Mesenteric fat pad (tissue), 1 donor: ENCODE measurements at places on chromosomes 4 and X. TPM values are rescaled to one million over a fixed set of nuclear protein-coding genes. Genes with fewer than 3 reads are reported as not detected.

The NDST3 gene
- not detected for total RNA-seq

The CT47C1 gene
- not detected for total RNA-seq

The KLB gene
- 7.4 TPM for total RNA-seq

DNA sequence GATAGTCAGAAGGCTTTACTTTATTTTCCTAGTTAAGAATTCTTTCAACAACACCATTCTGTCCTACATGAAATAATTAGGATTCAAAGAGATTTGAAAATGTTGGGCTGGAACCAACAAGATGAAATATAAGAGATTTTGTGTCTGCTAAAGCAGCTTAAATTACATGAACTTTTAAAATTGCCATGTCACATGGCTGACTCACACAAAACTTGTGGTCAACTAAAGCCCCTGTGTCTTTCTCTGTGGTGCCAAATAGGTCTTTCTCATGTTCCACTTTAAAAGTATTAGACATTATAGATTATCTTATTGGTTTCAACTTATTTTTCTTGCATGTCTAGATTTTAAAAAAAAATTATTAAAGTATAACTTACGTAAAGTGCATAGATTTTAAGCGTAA, 60.8 kb upstream of the FHL1 start:
- DNase-seq: no peak

The GPRIN3 gene
- 6.2 TPM for total RNA-seq

The HS3ST1 gene
- 4.2 TPM for total RNA-seq

- DNase-seq: no peak
Observed at GRCh38 chr4:22531311-22532019, 15.6 kb upstream of the ADGRA3 start.

- no peak for DNase-seq
Observed at GRCh38 chr4:168415911-168416310, 64.4 kb downstream of the DDX60L start.

The CYP4V2 gene
- total RNA-seq: 18.7 TPM

GRCh38 chrX:44428989-44429627, 85.6 kb upstream of the EFHC2 start:
- DNase-seq: no peak

The FABP2 gene
- 0.80 TPM for total RNA-seq

- DNase-seq: no peak
Observed at GRCh38 chr4:23582671-23583070, 307.2 kb downstream of the PPARGC1A start.

DNA sequence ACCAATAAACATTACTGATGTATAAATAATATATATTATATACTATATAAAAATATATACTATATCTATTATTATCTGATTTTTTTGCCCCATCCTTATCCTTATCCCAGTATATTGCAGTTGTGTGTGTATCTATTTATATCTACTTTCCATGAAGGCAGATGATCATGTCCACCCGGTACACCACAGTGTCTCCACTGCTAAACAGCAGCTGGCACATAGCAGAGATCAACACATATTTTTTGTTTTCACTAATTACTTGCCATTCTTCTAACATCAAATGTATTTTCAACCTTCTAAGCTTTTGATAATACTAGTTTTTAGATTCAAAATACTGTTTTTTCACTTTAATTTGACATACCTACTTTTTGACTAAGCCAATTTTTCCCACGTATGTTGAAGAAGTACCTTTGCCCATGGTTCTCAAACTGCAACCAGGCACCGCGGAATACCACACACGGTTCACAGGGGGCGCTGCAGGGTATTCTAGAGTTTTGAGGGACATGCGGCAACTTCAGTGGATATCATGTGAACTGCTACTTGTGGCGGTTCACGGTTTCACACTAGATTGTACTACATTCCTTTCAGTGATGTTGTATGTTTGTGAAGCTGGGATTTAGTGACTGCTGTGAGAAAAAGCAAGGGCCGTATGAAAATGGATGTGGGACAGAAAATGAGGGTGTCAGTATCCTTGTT, 182.5 kb upstream of the NPY2R start:
- DNase-seq: no peak

GRCh38 chr4:121973816-121974215, 22.0 kb upstream of the TRPC3 start:
- no peak for DNase-seq
